AG09319 (cell line): ENCODE measurements at places on chromosomes 2 and 18.

DNA sequence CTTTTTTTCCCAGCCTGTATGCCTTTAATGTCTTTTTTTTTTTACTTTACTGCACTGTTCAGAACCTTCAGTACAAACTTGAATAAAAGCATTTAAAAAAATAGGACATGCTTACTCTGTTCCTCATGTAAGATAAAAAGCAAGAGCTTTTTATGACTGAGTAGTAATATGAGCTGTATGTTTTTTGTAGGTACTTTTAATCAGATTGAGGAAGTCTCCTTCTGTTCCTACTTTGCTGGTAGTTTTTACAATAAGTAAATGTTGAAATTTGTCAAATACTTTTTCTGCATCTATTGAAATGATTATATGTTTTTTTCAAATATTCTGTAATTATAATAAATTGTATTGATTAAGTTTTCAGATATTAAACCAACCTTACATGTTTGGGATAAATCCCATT lies 189.8 kb downstream of the FAM210A start:
- DNase-seq, result no peak

DNA sequence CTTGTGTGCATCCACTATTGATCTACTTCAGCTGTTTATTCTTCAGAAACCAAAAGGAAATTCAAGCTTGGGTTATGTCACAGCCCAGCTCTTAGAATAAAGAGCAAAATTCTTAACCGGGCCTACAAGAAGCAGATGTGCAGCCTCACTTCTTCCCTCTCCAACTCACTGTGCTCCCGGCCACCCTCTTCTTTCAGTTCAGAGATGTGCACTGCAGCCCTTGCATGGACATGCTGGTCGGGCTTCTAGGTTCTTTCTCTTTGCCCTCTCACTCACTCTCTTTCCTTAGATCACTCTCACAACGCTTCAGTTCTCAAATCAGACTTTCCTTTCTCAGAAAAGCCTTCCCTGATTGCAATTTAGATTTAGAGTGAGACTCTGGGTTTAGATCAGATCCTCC lies 104.1 kb downstream of the CHN1 start:
- DNase-seq, result no peak

DNA sequence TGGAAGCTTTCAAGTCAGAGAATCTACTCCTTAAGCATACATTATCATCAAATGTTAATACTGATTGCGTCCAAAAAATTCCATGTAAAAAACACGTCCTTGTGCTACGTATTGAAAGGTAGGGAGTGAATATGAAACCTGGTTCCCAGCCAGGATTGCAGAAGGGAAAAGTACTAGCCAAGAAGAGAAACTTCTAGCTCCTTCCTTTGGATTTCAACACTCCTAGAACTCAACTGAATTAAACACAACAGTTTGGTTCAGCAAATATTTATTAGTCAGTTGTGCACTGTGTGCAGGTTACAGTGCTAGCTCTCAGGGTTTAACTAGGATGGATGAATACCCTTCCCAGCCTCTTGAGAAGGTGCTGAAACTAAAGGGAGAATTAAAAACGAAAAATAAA lies 33.9 kb upstream of the FHL2 start:
- DNase-seq, result no peak

GRCh38 chr18:77012806-77013541 lies 119.6 kb downstream of the MBP start:
- no peak for DNase-seq

DNA sequence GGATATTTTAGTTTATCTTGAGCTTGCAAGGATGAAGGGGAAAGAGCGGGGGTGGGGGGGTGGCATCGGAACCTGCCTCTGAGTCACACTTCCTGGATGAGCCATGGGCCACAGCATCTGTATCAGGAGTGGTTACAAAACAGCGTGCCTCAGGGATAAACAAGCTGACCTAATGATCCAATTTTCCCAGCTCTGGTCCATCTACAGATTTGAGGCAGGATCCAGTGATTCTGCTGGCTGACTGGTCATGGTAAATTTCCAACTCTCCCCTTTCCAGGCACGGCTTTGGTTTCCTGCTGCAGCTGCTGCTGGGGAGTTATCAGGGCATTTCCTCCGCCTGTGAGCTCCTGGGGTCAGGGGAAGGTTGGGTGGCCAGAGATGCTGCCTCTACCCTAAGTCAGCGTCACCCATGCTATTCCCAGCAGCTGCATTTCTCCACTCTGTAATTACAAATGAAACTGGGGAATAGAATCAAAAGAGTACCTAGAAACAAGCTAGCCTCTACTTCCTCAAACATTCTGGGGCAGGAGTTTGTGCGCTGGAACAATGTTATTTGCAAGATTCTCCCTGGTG lies 4.7 kb upstream of the HPCAL1 start:
- peak; percentile 77 for DNase-seq

GRCh38 chr2:228689053-228689452 lies 507.6 kb upstream of the SPHKAP start:
- DNase-seq, result no peak

DNA sequence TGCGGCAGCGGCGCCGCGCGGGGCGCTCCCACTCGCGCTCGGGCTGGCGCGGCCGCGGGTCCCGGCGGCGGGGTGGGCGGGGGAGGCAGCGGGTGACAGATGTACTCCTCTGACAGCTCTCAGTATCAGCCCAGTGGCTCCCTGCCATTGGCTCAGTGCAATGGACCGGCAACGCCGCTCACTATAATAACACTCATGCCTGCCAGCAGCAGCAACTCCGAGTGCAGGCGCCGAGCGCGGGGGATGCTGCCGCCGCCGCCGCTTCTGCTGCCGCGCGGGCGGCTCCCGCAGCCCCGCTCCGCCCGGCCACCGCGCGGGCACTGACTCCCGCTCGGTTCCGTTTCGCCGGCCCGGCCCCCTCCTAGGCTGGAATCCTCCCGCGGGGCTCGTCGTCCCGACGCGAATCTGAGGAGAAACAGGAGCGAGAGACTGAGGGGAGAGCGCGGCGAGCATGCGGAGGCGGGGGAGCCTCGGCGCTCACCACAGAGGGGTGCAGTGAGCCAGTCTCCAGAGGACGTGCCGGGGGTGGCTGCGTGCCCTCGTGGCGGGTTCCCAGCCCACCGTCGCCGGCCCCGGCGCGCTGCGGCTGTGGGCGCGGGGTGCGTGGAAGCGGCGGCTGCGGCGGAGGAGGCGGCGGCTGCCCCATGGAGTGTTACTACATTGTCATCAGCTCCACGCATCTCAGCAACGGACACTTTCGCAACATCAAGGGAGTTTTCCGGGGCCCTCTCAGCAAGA lies at the start of gene ZNF804A:
Gene ZNF804A, plus strand, starts transcription at position 214 of the 738 bp plus-strand sequence. Its CDS starts 431 bp downstream, at position 645.
- DNase-seq, result no peak

- DNase-seq, result no peak
These were observed 2.9 kb upstream of the C2orf80 start for GRCh38 chr2:208192611-208193236.

GRCh38 chr2:157911246-157911645 lies 35.1 kb upstream of the ACVR1 start:
- DNase-seq, result no peak

DNA sequence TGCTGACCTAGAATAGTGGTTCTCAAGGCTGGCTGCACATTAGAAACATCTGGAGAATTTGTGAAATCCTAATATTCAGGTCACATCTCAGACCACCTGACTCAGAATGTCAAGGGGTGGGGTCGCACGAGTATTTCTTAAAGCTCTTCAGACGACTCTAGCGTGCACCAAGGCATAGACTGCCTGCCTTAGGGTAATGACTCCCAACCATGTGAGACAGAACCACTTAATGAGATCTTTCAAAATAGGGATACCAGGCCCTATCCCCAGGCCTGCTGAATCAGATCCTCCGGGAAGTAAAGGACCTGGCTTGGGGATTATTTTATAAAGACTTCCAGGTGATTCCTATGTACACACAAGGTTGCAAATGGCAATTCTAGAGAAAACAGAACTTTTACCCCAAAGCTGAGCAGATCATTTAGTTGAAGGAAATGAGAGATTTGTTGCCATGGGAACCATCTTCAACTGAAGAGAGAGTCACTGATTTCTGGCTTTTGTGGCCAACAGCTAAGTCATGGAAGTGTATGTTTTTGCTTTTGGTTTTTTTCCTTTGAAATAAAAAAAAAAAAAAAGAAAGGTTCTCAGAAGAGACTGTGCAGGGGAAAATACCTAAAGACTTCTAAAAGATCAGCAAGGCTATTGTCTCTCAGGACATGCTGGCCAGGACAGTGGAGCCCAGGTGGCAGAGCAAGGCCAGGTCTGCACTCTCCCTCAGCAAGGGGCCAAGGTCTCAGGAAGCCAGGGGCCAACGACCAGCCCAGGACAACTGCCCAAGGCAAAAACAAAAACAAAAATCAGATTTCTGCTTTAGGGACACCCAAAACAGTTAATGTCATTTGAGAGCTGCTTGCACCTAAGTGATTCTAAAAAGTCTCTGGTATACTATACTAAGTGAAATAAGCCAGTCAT lies 15.3 kb upstream of the LOXHD1 start:
- DNase-seq, result no peak

GRCh38 chr18:63783394-63783793 lies 8.2 kb downstream of the SERPINB7 start:
- no peak for DNase-seq

DNA sequence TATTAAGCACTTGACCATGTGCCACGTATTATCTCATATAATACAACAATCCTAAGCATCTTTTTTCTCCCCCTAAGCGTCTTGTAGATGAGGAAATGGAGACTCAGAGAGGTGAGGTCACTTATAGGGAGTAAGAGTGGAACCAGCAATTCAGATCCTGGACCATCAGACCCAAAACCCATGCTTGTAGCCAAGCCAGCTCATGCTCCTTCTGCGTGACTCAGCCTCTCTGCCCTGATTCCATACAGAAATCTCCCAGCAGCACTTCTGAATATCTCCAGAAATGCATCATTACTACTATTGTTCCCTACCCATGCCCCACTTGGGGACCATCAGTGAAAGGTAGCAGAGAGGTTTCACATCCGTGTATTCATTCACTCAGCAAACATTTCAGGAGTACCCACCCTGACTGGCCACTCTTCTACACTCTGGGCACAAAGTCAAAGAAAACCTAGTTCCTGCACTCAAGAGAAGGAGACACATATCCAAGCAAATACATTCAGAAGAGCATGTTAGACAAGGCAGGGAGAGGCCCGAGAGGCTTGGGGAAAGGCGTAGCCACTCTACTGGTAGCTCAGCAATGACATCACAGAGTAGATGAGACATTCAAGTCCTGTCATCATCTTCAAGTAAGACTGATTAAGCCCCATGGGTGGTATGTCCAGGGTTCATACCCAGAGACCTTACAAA lies 141.9 kb downstream of the MTCL1 start:
- no peak for DNase-seq

DNA sequence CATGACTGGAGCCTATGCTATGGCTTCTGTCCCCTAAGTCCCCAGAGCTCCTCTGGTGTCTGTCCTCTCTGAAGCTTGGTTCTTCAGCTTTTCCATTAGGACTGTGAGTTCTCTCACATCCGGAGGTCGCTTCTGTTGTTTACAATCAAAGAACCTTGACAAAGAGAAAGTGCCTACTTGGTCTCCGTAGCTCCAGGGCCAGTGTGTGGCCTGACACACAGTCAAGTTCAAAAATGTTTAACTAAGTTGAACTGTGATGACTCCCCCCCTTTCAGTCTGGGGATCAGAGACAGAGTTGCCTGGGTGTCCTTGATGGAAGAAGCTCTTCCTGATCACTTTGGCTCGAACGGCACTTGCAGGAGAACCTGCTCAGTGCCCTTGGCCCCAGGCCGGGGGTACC lies 26.3 kb upstream of the YWHAQ start:
- no peak for DNase-seq
